ENCODE measurements at places on chromosomes 6 and 20.

DNA sequence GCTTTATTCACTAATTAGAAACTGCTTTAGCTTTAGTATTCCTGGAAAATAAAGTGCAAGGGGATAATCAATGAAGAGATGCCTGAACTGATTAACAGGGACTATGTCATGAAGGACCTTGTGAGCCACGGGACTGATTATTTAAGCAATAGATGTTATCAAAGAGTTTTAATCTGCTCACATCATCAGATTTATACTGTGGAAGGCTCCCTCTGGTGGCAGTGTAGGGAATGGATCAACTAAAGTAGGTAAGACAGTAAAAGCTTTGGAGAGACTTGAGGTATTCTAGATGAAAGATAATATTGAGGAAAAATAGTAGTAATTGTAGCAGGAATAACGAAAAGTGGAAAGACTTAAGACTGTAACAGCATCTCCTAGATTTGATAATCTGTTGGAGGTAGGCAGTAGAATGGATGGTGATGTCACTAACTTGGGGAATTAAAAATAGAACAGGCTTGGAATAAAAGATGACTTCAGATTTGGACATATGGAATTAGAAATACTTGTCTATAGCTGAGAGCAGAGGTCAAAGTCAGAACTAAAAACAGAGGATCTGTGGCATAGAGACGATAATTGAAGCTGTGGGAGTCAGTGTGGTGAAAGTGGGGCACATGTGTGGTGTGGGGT lies 80.3 kb upstream of the HTR1E start:
- DNase-seq: peak; percentile 2

DNA sequence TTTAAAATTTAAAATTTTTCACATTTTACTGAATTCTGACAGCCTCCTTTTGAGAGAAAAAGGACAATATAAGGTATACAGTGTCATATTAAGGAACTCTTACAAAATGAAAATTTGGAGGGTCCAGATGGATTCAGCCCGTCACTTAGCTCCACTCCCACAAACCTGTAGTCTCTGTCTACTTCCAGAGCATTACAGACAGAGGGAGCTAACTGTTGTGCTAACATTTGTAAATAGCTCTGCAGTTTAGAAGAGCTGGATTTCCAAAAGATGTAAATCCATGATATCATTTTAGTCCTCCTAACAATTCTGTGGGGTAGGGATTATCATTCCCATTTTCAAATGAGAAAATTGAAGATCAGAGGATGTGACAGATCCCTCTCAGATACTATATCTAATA lies 16.1 kb upstream of the SERINC3 start:
- DNase-seq: no peak

DNA sequence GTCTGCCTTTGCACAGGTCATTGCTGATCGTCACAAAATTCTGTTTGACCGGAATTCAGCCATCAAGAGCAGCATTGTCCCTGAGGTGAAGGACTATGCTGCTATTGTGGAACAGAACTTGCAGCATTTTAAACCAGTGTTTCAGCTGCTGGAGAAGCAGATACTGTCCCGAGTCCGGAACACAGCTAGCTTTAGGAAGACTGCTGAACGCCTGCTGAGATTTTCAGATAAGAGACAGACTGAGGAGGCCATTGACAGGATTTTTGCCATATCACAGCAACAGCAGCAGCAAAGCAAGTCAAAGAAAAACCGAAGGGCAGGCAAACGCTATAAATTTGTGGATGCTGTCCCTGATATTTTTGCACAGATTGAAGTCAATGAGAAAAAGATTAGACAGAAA lies 24.6 kb upstream of the CALHM6 start:
- DNase-seq: no peak

DNA sequence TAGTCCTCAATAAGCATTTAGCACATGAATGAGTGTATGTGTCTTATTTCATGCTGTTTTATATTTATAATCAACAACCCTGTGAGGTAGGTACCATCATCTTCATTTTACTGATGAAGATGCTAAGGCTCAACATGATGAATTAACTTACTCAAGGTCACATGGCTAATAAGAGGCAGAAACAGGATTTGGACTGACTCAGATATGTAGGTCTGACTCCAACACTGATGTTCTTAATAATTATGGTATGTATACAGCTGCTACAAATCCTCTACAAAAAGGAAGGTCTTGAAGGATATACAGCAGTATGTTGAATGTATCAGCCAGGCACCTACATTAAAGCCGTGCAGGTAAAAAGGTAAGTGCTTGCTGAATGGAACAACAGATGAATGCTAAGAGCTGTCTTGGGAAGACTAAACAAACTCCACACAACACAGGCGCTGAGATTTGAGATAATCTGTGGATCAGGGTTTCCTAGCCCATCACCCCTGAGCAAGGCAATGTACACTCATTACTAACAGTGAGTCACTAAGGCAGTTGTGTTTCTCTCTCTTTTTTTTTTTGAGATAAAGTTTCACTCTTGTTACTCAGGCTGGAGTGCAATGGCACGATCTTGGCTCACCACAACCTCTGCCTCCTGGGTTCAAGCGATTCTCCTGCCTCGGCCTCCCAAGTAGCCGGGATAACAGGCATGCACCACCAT lies 31.9 kb downstream of the TTI1 start:
- DNase-seq: no peak

GRCh38 chr6:170042596-170043118 lies 248.2 kb downstream of the DLL1 start:
- no peak for DNase-seq

- no peak for DNase-seq
Measured at GRCh38 chr20:4667836-4668235, 53.9 kb upstream of the PRND start.

- DNase-seq: no peak
Measured at GRCh38 chr6:42618686-42619085, 54.9 kb downstream of the UBR2 start.

DNA sequence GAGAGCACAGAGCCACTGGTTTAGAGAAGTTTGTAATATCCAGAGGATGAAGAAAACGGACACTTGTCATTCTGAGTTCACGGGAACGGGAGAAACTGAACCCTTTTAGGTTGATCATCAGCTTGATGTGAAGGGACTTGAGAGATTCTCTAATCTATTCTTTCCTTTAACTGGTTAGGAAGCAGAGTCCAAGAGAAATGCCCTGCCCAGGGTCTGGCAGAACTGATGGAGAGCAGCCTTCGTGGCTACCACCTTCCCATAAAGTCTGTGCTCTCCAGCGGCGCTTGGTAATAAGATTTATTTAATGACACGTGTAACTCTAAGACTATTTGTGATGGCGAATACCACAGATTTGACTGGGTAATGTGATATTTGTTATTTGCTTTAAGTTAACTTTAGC lies 36.0 kb downstream of the E2F3 start:
- no peak for DNase-seq

DNA sequence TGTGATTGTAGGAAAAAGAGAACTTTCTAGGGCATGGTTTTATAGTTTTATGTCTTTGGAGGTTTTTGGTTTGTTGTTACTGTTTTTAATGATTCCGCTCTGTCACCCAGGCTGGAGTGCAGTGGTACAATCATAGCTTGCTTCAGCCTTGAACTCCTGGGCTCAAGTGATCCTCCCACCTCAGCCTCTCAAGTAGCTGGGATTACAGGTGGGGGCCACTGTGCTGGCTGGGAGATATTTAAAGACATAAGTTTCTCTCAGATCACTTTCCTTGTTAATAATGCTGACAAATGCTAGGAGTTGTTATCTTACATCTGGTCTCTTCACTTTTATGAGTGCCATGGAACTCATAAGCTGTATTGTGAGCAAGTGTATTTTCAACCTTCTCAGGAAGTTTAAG lies 116.3 kb downstream of the SCAF8 start:
- no peak for DNase-seq

- DNase-seq: no peak
Measured at GRCh38 chr20:10800288-10800687, 126.5 kb upstream of the JAG1 start.

DNA sequence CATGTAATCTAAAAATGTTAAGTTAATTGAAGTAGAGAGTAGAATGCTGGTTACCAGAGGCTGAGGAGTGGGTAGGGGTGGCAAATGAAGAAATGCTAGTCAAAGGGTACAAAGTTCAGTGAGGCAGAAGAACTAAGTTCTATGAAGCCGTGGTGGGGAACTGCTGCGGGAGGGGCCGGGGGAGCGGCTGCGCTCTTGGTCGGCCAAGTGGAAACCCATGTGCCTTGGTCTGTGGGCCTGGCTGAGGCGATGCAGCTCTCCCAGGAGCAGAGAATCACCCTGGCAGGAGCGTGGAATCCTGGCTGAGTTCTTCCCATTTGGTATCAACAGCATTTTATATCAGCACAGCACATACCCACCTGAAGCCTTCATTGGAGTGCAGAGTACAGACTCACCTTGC lies 22.3 kb downstream of the TTLL2 start:
- no peak for DNase-seq

- peak; percentile 90 for DNase-seq
Measured at GRCh38 chr6:149484733-149485700, at the start of gene ZC3H12D. ZC3H12D (minus strand) TSS chr6:149485014; CDS start chr6:149474543, 10,471 bp downstream.

- DNase-seq: no peak
Measured at GRCh38 chr6:142088858-142089216, 43.9 kb upstream of the GJE1 start.

DNA sequence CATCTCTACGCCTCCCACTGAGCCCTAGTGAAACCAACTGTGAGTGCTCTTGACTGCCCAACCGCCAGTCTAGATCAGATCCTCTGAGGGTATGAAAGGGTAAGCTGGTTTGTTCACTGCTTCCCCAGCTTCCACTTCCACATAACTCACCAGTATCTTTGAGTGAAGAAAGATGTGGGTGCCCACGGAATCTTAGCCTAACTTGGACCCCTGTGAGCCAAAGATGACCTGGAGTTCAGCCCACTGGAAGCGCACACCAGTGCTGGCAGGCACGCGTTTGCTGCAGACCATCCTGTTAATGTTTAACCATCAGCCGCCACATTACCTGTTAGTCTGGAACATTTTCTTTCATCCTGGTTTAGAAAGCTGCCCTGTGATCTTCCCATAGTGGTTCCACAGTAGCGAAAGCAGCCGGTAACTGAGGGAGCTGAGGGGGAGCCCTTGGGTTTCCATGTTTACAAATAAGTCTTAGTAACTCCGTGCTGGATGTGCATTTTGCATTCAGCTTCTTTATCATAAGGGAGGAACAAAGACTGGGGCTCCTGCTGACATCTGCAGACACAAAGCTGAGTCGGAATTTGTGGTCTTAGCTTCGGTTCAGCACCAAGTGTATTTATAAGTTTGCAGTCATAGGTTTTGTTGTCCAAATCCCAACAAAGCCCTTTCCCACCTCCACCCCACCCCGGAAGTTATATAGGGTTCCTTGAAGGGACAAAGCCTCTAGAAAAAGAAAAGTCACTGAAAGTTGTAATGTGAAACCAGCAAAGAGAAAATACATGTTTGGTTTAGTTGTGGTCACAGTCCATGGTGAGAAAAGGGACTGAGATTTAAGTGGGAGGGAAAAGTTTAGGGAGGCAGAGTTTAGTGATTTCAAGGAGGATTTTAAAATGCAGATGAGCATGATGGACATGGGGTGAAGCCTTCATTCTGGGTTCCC lies 71.0 kb downstream of the SSR1 start:
- DNase-seq: no peak

DNA sequence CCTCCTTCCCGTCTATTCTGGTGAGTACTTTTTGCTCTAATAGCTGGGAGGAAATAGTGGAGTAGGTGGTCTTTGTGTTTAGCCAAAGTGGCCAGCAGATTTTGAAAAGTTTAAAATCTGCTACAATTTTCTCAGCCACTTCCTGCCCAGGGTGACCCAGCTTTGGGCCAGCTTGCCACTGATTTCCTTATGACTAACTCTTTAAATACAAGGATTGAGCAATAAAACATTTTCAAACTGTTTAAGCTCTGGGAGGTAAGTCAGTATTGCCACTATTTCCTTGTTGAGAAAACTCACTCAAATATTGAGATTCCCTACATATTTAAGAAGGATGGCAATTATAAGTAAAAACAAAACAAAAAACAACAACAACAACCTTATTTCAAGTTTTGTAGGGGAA lies 54.5 kb downstream of the TRMT11 start:
- no peak for DNase-seq

DNA sequence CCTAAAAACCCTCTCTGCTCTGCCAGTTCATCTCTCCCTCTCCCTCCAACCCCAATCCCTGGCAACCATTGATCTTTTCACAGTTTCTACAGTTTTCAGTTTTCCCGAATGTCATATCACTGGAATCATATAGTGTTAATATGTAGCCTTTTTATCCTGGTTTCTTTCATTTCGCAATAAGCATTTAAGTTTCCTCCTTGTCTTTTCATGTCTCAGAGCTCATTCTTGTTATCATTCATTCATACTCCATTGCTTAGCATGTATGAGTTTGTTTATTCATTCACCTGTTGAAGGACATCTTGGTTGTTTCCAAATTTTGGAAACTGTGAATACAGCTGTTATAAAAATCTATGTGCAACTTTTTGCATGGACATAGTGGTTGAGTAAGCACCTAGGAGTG lies 5.5 kb upstream of the PCMTD2 start:
- no peak for DNase-seq

DNA sequence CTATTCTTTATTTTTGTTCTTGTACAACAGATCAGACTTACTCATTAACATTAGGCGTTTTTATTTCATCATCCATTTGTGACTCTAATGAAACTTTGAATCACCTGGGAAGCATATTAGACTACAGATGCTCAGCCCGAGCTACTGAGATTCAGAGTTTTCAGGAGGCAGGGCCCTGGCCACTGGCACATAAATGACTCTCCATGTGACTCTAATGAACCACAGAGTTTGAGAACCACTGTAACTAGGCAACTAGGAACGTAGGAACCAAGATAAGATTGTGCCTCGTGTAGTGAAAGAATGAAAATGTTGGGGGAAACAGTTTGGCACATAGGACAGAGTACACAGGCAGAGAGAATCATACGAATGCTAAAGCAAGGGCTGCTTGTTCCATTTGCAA lies 405.9 kb upstream of the BTBD3 start:
- no peak for DNase-seq

DNA sequence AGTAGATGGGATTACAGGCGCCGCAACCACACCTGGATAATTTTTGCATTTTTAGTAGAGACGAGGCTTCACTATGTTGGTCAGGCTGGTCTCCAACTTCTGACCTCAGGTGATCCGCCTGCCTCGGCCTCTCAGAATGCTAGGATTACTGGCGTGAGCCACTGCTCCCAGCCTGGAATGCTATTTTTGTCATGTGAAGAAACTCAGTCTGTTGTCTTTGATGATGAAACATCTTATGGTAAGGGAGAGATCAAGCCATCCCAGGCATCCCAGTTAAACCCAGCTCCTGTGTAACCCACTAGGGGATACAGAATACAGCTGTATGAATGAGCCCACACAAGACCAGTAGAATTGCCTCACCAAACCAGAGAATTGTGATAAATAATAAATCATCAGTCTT lies 83.6 kb upstream of the RBM24 start:
- no peak for DNase-seq

DNA sequence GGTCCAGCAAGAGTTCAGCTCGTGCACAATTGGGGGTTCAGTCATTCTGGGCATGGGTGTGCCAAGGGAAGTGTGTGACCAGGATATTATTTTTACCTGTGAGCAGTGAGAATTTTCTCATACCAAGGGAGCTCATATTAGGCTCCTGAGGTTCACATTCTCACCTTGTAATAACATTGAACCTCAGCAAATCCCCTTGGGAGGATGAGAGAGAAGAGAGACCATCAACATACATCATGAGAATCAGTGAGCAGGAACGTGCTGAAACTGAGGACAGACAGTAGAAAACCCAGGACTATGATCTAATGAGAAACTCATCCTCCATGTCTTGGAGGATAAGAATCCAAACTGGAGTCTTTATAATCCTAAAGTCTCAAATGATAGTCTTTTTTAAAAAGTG lies 33.4 kb upstream of the XRN2 start:
- DNase-seq: no peak

Measured in CD4-positive, alpha-beta T cell treated with Interleukin-12 subunit alpha and Interleukin-12 subunit beta, for 1 hour (primary cell).